Cerebellum (tissue), 4 donors: ENCODE measurements at places on chromosomes 5 and 9. TPM values are rescaled to one million over a fixed set of nuclear protein-coding genes. Genes with fewer than 3 reads are reported as not detected.

Gene PCDHGB4
- 25.1 TPM for total RNA-seq

Gene PCDHA1
- total RNA-seq = 7.5 TPM

DNA sequence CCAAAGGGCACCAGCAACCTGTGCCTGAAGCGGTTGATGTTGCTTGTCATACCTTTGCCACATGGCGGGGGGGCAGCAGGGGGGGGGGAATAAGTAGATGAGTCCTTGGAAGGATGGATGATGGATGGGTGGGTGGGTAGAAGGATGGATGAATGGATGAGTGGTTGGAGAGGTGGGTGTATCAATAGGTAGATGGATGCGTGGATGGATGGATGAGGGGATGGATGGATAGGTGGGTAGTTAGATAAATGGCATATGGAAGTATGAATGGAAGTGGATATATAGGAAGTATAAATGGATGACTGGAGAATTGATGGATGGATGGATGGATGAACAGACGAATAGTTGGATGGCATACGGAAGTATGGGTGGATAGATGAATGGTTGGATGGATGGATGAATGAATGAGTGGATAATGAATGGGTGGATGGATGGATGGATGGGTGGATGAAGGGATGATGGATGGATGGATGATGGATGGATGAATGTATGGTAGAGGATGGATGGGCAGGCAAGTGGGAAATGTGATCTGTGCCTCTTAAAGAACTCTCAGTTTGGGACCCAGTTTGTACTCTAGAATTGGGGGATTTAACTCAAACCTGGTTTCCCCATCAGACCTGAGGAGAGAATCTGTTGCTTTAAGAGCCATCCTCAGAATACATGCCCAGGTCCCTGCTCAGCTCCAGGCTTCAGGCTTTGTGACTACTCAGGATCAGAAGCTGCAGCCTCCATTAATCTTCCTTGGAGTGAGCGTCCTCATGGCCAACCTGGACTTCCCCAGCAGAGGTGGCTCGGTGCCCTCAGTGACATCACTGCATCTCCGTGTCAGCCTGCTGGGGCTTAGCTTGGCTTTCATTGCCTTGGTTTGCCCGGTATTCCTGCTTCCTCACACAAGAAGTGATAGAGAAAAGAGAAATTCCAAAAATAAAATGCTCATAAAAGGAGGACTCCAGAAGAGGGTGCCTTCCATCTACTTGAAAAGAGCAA is 27.6 kb upstream of the SUSD3 start:
- DNase-seq = peak; percentile 89

GRCh38 chr9:32707326-32707725 is 71.9 kb upstream of the TAF1L start:
- DNase-seq = no peak

DNA sequence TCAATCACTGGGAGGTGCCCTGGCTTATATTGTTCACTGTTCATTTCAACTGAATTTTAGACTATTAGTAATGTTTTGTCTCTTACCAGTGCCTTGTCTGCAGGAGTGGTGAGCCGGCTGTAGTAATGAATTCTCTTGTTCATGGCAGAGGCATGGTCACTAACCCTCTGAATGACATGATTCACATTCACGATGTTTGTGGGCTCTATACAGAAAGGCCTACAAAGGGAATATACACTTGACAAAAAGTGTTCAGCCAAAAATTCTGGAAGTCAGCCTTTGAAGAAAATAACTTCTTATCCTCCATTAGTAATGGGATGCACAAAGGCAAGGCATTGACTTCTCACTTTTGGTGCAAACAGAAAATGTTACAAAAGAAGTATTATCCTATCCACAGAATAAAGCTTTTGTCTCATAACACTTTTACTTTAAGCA is 39.6 kb downstream of the SLC38A9 start:
- DNase-seq = no peak
